Activated CD4-positive, alpha-beta T cell treated with anti-CD3 and anti-CD28 coated beads, Interleukin-2, amount 10 ng/mL, durations not matched to agents 7 days and 5 days (primary cell): ENCODE measurements at places on chromosomes 4 and X.

- DNase-seq, result no peak
Measured at GRCh38 chr4:2331519-2332200, 69.8 kb upstream of the MXD4 start.

- no peak for DNase-seq
Measured at GRCh38 chr4:95505151-95505550, 43.6 kb downstream of the UNC5C start.

GRCh38 chr4:10977534-10977933 lies 293.0 kb upstream of the CLNK start:
- no peak for DNase-seq

DNA sequence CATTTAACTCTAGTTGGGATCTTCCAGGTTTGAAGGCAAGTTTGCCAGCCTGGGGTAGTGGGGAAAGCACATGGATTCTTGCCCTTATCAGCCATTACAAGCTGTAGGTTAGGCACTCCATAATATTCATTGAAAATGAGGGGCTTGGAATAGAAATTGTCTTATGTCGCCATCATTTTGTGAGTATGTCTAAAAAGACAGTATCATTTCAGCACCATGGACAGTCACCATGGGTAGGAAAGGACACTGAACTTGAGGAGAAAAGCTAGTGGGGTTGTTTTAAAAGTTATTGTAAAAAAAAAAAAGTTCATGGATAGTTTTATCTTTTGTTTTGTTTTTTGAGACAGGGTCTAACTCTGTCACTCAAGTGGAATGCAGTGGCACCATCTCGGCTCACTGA lies 356.1 kb downstream of the HNRNPD start:
- DNase-seq, result peak; percentile 40

GRCh38 chr4:185775792-185776555 lies 36.0 kb downstream of the SORBS2 start:
- DNase-seq, result no peak

DNA sequence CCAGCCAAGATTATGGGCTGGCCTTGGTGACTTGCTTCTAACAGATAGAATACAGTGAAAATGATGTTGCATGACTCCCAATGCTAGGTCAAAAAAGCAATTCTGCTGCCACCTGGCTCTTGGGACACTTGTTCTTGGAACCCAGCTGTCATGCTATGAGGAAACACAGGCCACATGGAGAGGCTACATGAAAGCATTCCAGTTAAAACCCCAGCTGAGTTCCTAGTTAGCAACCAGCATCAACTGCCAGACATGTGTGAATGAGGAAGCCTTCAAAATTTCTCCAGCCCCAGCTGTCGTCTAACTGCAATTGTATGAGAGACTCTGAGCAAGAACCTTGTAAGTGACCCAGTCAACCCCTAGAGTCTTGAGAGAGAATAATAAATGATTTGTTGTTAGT lies 105.2 kb upstream of the FGF16 start:
- no peak for DNase-seq

DNA sequence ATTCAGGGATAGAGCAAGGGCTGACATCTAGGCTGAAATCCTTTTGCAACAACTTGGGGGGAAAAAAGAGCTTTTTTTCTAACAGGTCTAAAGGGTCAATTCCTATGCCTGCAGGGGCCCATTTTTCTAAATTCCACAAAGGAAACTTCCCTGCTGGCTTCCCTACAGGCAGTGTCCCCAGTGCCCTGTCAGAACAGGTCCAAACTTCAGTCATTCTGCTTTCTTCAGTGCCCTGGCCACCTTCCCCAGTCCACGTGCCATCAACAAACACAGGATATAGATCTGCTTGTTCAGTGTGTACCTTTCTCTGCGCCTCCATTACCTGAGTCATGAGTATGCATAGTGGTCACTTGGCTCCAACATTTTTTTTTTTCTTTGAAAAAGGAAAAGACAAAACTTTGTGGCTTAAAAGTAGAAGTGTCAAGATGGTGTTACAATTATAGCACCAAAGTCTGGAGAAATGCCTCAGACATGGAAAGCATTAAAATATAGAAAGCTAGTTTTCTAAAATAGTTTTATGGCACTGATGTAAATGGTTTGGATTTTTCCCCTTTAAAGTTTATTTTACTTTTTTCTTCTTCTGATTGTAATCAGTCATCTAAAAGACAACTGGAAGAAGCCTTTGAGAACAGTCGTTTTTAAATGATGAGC lies 84.0 kb upstream of the JADE1 start:
- no peak for DNase-seq

DNA sequence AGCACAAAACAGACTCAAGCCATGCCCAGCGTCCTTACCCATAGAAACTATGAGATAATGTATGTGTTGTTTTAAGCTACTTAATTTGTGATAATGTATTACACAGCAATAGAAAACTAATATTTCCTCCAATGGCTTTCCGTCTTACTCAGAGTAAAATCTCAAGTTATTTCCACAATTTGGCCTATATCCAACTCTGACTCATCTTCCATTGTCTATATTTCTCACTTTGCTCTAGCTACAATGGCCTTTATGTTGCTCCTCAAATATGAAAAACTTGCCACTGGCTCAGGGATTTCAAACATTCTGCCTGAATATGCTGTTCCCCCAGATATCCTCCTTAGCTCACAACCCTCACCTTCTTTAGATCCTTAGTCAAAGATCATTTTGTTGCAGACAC lies 31.6 kb downstream of the IQCM start:
- no peak for DNase-seq

DNA sequence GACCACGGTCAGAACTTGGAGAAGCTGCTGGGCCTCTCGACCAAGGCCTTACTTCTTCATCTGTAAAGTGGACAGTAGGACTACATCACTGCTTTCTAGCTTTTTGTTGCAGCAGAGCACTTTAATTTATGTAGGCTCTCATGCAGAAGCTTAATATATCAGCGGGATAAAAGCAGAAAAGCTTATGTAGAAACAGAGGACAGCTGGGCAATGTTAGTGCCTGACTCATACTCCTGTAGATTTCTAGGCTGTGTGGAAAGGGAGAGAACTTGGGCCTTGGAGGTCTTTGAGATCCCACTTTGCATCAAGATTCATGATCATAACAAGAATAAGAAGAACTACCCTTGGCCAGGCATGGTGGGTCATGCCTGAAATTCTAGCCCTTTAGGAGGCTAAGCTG lies 91.2 kb downstream of the ARHGAP10 start:
- DNase-seq, result no peak

GRCh38 chrX:63488546-63489373 lies 137.6 kb upstream of the SPIN4 start:
- no peak for DNase-seq

- DNase-seq, result no peak
Measured at GRCh38 chr4:148030193-148030873, 298.4 kb downstream of the ARHGAP10 start.

DNA sequence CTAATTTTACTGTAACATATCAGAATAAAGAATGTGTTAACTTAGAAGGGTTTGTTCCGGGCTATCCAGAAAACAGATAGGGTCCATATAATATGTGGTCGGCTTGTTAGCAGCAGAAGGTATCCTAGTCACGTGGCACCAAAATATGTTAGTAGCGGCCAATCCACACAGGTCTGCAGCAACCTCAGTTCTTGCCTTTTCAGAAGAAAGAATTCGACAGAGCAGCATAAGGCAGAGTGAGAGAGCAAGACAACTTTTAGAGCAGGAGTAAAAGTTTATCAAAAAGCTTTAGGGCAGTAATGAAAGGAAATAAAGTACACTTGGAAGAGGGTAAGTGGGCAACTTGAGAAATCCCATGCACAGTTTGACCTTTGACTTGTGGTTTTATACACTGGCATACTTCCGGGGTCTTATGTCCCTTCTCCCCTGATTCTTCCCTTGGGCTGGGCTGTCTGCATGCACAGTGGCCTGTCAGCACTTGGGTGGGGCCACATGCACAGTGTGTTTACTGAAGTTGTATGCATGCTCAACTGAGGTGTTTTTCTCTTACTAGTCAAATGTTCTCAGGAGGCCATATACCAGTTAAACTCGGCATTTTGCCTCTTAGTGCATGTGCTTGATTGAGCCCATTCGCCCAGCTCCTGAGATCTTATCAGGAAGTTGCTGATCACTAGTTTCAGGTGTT lies 37.0 kb upstream of the ABCG2 start:
- DNase-seq, result no peak

DNA sequence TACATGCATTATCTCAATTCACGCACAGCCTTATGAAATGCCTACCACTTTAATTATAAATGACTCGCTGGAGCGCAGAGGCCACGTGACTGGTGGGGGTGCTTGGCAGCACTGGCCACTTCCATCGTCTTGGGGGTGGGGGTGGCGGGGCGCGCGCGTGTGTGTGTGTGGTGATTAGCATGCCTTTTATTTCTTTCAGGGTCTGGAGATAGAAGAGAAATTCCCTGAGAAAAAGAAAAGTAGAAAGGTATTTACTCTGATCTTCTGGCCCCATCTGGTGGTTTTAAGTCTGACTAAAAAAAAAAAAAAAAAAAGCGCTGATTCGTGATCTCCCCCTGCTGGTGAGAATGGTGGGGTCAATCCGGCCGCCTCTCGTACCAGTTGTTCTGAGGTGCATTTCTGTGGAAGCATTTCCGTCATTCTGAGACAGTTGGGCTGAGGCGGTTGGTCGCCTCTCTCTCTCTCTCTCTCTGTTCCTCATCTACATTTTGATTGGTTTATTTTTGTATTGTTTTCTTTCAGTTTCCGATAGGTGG lies at the start of gene CCNB3:
CCNB3 (plus strand) TSS at position 402 of the 536 bp plus-strand sequence. CDS start 80,399 bp downstream, outside the sequence.
- peak; percentile 73 for DNase-seq

DNA sequence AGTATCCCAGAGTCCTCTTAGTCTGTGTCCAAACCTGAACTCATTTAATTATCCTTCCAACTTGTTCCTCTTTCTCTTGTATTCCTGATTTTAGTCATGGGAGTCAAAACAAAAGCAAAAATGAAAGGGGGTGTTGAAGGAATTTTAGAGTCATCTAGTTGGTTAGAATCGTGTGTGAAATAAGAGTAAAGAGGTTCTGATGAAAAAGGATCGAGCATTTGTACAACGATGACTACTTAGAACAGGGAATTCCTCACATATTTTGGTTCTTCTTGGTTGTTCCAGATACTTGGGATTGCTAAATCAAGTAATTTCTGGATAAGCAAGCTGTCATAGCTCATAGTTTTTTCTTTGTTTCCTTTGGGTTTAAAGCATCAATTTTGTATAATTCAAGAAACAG lies 194.4 kb downstream of the BCOR start:
- DNase-seq, result no peak

- no peak for DNase-seq
Measured at GRCh38 chr4:139844057-139844456, 178.4 kb downstream of the MGST2 start.

GRCh38 chr4:1238676-1239000 lies 10.3 kb downstream of the CTBP1 start:
- DNase-seq, result no peak

- no peak for DNase-seq
Measured at GRCh38 chrX:574830-575229, 55.8 kb upstream of the SHOX start.

- DNase-seq, result no peak
Measured at GRCh38 chr4:65798498-65799127, 128.3 kb upstream of the EPHA5 start.

- DNase-seq, result no peak
Measured at GRCh38 chr4:94639298-94639697, 118.5 kb upstream of the BMPR1B start.

DNA sequence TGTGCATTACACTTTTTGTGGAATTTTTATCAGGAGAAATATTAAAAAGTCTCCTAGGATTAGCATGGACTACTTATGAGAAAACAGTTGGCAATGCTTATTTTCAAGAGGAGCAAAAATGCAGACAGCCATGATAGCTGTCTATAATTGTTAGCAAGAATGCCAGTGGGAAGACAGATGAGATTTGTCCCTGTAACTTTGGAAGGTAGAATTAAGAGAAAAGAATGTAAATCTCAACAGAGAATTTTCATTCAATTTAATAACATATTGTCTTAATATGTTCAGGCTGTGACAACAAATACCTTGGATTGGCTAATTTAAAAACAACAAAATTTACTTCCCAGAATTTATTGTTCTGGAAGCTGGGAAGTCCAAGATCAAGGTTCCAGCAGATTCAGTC lies 349.2 kb downstream of the IQCM start:
- no peak for DNase-seq

DNA sequence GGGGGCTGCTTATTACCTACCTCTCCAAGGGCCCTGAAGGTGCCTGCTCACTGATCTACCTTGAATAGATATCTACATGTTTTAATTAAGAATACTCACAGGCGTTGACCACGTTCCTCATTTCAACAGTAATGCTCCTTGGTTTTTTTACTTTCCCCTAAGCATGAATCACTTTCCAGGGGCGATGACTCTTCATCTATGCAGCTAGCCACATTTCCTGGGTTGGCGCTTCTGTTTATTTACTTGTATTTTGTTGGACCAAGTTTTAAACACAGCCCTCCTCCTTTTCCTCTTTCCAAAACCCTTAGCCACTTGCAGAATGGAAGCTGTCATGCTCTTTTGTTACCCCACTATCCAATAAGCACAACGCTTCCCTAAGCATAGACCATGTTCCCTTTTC lies 50.8 kb downstream of the CBLL2 start:
- no peak for DNase-seq

DNA sequence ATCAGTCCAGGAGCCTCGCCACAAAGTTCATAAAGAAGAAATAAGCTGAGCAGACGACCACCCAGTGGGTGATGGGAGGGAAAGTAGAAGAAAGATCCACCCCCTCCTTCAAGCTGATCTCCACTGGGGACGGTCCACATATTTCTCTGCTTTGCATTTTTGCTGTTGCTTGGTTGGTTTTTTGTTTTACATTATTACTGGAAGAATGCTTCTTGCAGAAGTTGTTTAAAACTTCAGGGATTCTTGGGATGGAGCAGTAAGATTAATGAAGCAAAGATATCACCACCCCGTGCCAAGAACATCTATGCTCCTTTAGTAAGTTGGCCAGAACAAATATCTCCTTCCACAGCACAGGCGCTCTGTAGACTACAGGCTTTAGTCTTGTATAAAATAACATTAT lies 30.1 kb downstream of the LGI2 start:
- no peak for DNase-seq

DNA sequence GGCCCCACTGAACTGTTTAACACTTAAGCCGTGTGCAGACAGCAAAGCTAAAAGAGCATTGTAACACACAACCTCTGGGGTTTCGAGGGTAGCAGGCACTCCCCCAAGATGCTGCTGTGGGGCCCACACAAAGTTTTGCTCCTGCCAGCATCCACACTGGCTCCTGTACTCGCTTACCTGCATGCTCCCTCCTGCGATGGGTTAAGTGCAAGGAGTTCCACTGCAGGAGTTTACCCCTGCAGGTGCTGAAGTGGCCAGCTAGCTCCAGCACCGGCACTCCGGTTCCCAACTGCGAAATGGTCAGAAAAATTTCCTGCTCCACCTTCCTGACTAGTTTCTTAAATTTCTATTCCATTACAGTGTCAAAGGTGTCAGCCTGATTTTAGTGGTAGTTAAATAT lies 443.5 kb downstream of the PCDH10 start:
- DNase-seq, result no peak
